ENCODE measurements at places on chromosomes 2 and 18. TPM values are rescaled to one million over a fixed set of nuclear protein-coding genes. Genes with fewer than 3 reads are reported as not detected.

RUFY4 gene
- total RNA-seq = not detected

BCL11A gene
- total RNA-seq = not detected

SIGLEC15 gene
- 1.0 TPM for total RNA-seq

SERPINB13 gene
- not detected for total RNA-seq

TFCP2L1 gene
- 4.6 TPM for total RNA-seq

DRC1 gene
- 4.7 TPM for total RNA-seq

LOXHD1 gene
- total RNA-seq = not detected

SLC23A3 gene
- 7.1 TPM for total RNA-seq
